Bladder microvascular endothelial cell (primary cell): ENCODE measurements at places on chromosomes 6 and 20. TPM values are rescaled to one million over a fixed set of nuclear protein-coding genes. Genes with fewer than 3 reads are reported as not detected.

The NUDT3 gene
- 14.7 and 22.0 TPM in 2 replicates for total RNA-seq

The OR2H2 gene
- not detected in 2 replicates for total RNA-seq

The XKR7 gene
- not detected in 2 replicates for total RNA-seq

The POLR3F gene
- 7.1 and 14.8 TPM in 2 replicates for total RNA-seq
